Stimulated activated naive B cell treated with anti-CD40 and anti-IgM and Interleukin-4, amounts not matched to agents 10 μg/mL and 1 μg/mL and 100 μg/mL, for 72 hours (primary cell): ENCODE measurements at places on chromosomes 3 and 15.

DNA sequence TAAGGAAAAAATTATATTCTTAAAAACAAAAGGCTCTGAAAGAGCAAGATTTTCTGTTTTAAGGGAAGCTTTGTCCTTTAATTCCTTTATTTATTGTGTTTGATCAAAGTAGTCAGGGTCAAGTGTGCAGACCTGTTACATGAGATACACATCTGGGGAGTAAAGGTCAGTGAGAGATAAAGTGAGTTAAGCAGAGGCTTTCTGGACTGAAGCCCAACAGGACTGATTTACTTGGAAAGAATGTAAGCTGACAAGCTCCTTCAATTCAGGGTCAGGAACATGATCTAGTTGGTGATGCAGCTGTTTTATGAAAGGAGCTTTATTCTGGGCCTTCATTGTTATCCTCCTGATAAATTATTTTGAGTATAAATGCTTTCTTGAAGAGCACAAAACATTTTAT lies 20.7 kb upstream of the OTOL1 start:
- DNase-seq, result no peak

DNA sequence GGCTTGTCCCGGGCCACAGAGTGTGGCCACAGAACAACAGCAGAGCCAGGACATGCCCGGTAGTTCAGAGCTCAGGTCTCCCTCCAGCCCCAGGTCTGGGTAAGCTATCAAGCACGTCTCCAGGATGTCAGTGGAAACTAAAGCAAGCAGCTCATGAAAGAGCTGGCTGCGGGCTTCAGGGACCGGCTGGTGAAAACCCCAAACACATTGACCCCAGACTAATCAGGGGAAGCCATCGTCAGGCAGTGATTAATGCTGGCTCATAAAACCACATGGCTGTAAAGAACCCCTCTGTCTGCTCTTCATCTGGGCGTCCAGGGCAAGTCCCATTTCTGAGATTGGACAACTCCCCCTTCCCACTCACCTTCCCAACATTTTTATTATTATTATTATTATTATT lies 37.8 kb downstream of the LMCD1 start:
- DNase-seq, result no peak

DNA sequence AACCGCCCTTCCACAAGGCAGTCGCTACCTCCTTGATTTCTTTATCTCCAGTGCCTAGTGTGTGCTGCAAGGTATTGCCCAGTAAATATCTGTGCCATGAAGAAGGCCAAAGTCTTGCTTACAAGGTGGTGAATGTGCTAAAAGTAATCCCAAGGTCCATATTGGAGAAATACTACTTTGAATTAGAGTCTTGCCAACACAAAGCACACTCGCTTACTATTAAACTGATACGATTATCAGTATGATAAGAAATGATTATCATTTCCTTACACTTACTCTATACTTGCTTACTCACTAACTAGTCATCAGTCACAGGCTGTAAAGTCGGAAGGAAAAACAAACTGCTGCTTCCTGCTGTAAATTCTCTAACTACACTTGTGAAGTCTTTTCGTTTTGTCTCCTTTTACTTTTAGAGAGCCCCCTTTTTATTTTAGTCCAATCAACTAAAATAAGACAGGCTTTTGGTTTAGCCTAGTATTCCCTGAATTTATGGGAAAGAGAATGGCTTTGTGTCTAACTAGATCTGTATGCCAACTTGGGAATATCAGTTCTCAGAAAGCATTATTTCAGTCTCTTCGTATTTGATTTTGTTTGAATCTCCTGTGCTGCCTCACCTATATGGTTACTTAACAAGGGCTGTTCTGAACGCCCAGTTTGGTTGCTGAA lies 107.1 kb upstream of the TSC22D2 start:
- no peak for DNase-seq

GRCh38 chr15:63595688-63596087 lies 1.5 kb upstream of the FBXL22 start:
- DNase-seq, result no peak

- DNase-seq, result no peak
These were observed 179.9 kb downstream of the ZIC1 start for GRCh38 chr3:147589016-147589415.

GRCh38 chr3:54123776-54124196 lies 1.4 kb downstream of the CACNA2D3 start:
- no peak for DNase-seq

DNA sequence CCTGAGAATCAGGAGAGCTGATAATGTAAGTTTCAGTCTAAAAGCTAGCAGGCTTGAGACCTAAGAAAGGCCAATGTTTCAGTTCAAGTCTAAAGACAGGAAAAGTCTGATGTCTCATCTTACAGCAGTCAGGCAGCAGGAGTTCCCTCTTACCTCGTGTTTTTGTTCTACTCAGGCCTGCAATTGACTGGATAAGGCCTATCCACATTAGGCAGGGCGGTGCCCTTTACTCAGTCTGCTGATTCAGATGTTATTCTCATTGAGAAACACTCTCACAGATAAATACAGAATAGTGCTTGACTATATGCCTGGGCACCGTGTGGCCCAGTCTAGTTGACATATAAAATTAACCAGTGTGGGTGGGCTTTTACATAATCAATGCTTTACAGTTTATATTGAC lies 122.4 kb downstream of the NR1D2 start:
- DNase-seq, result no peak

DNA sequence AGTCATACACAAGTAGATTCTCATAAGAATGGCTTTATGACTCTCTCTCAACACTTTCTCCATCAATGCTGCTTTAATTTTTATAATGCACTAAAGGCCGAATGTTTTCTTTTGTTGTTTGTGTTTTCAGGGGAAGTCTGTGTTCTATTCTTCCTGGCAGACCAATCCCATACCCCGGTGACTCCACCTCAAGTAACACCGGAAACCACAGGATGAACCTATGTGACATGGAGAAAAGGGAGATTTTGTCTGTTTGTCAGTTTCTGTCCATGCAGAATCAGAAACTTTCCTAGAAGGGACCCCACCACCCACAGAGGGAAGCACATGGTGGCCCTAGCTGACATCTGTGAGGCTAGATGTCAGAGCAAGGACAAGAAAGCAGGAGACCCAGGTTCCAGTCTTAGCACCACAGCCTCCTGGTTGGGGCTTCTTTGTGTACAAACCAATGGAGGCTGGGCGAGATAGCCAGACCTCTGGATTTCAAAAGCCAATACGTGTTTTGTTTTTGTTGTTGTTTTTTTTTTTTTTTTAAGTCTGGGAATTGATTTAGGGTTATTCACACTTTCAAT lies 109.0 kb downstream of the OSBPL10 start:
- no peak for DNase-seq

DNA sequence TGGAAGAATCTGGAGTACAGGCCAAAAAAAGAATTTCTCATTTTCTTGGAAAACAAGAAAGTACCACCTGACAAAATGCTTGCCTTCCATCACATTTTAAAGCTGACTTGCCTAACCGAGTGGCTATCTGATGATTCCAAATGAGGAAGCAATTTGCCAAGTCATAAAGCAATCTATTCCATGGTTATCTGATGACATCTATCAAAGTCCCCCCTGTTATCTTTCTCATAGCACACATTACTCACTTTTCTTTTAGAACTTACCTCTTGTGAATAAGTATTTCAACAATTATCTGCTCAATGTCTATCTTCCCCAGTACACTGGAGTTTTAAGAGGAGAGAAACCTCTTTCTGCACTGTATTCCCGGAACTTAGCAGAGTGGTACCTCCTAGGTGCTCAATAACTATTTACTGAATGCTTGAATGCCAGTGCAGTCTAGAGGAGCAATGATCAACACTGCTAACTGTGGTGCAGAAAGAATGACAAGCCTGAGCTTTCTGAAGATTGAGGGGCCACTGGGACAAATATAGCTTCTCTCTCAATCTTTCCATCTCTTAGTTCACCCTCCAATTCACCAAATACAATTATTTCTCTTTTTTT lies 186.3 kb upstream of the ATP11B start:
- no peak for DNase-seq

DNA sequence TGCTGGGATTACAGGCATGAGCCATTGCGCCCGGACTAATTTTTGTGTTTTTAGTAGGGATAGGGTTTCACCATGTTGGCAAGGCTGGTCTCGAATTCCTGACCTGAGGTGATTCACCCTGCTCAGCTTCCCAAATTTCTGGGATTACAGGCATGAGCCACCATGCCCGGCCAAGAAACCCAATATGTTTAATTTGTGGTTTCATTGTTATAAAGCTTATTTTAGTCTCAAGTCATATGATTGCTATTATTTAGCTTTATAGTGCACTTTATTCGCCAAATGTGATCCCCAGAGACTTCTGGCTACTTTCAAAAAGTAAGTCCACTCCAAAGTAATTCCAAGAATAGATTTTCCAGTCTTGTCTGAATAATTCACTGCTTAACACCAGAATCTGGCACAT lies 19.3 kb upstream of the SLC4A7 start:
- no peak for DNase-seq

GRCh38 chr15:33358306-33358705 lies 47.5 kb downstream of the RYR3 start:
- no peak for DNase-seq

DNA sequence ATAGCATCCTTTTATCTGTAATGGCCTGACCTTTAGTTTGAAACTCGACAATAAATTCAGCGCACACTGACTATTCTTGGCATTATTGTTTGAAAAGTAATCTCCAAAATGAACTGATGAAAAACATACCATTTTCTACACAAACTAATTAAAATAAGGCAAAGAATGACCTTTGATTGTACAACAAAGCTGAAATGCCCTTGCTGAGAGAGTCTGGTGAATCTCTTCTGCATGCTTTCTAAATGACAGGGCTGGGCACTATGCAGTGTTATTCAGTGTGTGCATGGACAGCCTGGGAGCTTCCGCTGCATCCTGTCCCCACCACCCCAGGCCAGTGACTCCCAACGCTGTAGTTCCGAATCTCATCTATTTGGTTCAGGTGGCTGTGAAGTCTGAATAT lies 530.8 kb downstream of the FOXP1 start:
- DNase-seq, result no peak

DNA sequence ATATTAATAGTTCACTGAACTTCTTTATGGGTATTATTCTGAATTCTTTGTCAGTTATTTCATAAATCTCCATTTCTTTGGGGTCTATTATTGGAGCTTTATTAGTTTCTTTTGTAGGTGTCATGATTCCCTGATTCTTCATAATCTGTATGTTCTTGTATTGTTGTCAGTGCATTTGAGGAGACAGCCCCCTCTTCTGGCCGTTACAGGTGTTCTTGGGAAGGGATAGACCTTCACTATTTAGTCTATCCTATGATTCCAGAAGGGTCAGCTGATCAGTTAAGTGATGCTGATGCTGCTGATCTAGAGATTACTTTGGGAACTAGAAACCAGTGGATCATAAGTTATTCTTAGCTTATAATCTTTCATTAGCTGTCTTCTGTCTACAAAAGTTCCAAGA lies 34.9 kb downstream of the TMEM39A start:
- no peak for DNase-seq

GRCh38 chr15:29134641-29135308 lies 134.8 kb downstream of the NSMCE3 start:
- no peak for DNase-seq

DNA sequence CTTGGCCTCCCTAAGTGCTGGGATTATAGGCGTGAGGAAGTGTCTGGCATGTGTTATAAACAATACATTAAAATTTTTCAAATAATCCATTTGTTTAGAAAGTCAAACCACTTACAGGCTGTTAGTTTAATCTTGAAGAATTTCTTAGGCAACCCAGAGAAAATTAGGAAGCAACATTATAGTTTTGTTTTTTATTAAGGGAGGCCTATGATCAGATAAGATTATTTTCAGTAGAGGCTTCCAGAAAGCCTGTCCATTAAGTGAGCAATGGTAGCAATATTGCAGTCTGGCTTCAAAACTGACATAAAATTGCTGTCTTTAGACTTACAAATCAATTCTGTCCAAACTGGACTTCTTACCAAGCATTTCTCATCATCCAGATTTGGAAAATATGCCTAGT lies 49.6 kb downstream of the CD47 start:
- no peak for DNase-seq

DNA sequence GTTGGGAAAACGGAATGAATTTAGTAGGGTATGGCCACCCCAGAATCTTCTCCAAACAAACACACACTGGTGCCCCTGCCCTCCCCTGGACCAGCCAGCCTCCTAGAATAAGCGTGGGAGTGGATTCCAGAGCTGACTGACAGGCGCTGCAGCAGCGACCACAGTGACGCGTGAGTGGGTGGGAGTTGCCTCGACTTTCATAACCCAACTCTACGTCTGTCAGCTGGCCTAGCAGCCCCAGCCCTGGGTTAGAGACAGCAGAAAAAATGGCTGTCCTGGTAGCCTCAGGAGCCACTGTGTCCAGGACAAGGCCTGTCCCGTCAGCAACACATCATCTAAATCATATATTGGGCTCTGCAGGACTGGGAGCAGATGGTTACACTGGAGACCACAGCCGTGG lies 10.0 kb downstream of the PLA2G4B start:
- no peak for DNase-seq

- no peak for DNase-seq
These were observed 150.5 kb downstream of the WDR76 start for GRCh38 chr15:43977072-43977884.

DNA sequence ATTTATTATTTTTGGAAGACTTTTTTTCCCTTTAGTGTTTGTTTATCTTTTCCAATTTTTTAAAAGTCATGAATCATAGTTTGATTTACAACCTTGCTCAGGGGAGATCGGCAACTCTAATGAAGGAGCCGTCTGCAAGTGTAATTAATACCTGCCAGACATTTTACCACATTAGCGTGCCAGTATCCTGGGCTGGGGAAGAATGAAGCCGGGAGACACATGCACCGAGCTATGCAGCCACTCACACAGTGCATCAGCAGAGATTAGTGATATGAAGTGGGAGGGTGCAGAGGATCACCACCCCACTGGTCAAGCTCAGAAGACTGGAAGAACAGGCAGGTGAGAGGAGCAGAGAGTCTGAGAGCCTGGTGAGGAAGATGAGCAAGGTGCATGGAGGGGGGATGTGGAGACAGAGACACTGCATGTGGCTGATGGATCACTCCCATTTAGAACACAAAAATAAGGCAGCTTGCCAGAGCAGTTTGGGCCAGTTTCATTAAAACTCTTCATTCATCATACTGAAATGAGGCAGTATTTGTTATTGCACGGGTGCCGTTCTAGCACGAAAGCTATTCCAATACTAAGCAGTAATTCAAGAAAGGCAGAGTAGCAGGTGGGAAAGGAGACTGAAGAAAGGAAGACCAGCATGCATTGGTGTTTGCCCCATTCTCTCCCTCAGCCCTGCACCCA lies 821.6 kb downstream of the TUSC7 start:
- no peak for DNase-seq

GRCh38 chr3:169931747-169932520 lies 20.6 kb downstream of the SAMD7 start:
- peak; percentile 87 for DNase-seq

DNA sequence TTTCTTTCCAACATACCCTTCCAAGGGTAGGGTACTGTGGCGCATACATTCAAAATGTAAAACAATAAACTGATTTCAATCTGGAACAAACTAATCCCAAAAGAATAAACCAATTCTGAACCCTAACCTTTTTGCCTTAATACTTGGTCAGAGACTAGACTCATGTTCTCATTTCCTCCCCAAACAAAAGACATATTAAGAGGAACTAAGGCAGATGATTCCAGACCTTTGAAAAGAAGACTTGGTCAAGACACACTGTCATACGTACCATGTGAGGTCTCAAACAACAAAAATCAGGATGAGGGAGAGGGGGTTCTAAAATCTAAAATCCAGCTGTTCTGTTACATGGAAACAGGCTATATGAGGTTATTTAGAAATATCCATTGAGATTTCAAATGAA lies 102.1 kb downstream of the RFTN1 start:
- DNase-seq, result no peak

- DNase-seq, result no peak
These were observed 23.8 kb upstream of the SNRPA1 start for GRCh38 chr15:101318839-101319238.
